ENCODE measurements at places on chromosomes 6 and 20.

- no peak for DNase-seq
Measured at GRCh38 chr6:142794424-142794823, 150.6 kb downstream of the HIVEP2 start.

- no peak for DNase-seq
Measured at GRCh38 chr20:16388731-16389130, 184.5 kb downstream of the KIF16B start.

- DNase-seq, result no peak
Measured at GRCh38 chr6:5138995-5139827, 54.1 kb downstream of the PPP1R3G start.

DNA sequence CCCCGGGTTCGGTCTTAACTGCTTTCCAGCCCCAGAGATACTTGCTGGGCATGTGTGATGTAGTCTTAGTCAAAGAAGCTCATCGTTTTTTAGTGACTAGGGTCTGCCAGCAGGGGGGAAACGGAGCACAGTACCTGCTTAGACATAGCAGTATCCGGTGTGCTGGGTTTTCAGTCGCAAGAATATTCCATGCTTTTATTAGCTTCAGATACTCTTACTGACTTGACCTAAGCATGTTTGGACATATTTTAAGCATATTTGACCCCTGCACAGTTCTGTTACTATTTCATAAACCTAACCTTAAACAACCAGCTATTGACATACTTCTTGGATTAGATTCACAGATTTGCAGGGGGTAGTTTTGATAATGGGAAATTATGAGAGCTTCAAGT, 3.0 kb downstream of the E2F3 start:
- peak; percentile 57 for DNase-seq

DNA sequence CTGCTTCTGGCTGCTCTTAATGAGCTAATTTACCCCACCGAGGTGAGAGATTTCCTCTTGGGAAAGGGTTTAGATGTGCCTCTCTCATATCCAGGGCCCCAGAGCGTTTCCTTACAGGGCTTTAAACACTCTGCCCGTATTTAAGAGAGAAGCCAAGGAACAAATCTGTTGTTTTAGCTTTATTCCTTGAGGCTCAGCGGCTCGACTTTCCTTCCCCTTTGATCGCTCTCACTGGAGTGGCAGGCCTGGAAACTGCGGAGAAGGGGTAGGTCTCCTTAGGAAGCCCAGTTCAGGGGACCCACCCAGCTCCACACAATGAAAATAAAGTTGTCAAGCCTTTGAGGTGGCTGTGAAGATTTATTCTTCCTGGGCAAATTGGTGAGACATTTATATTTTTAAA, 132.0 kb upstream of the JAG1 start:
- DNase-seq, result no peak

Measured in GDM1 (cell line).